ENCODE measurements at places on chromosomes 13 and 19. TPM values are rescaled to one million over a fixed set of nuclear protein-coding genes. Genes with fewer than 3 reads are reported as not detected.

Gene LILRA6
- total RNA-seq, result not detected

Gene KLK12
- not detected for total RNA-seq

Gene KLC3
- total RNA-seq, result 0.32 TPM

Gene ISOC2
- 91.3 TPM for total RNA-seq

Gene COL5A3
- total RNA-seq, result 37.6 TPM

Measured in hair follicle dermal papilla cell (primary cell).